Endodermal cell (in vitro differentiated cells): ENCODE measurements at places on chromosomes 2 and 18. TPM values are rescaled to one million over a fixed set of nuclear protein-coding genes. Genes with fewer than 3 reads are reported as not detected.

The ALPG gene
- not detected in 3 replicates for total RNA-seq

The TGFA gene
- 2.0 and 2.3 TPM in 2 replicates for total RNA-seq

The SERPINB10 gene
- not detected in 2 replicates for total RNA-seq

The PARD6G gene
- 12.1 and 15.4 TPM in 2 replicates for total RNA-seq

The MAPK4 gene
- total RNA-seq, result 0.96 to 3.8 TPM (median 3.4 TPM) in 3 replicates

The SGO2 gene
- total RNA-seq, result 25.3 to 38.7 TPM (median 37.8 TPM) in 3 replicates

The TMX3 gene
- 43.0 and 51.2 TPM in 2 replicates for total RNA-seq

The ATP6V1B1 gene
- total RNA-seq, result not detected in 2 replicates

The ZNF521 gene
- total RNA-seq, result 23.6 and 26.9 TPM in 2 replicates

The APCDD1 gene
- total RNA-seq, result 4.7 to 11.9 TPM (median 6.5 TPM) in 3 replicates

The TFPI gene
- 26.5 to 42.3 TPM (median 33.0 TPM) in 3 replicates for total RNA-seq

The GPR45 gene
- not detected in 2 replicates for total RNA-seq

The HOXD8 gene
- not detected in 2 replicates for total RNA-seq

- peak; percentile 86 for DNase-seq
- H3K4me3 ChIP-seq, result no peak overlapping the region
- H3K27ac ChIP-seq, result no peak overlapping the region
- H3K4me1 ChIP-seq, result no peaks in the 10 kb centered on the region
- H3K27me3 ChIP-seq, result peaks cover 10% of the 10 kb centered on the region
These were observed 88.8 kb downstream of the VWA3B start for GRCh38 chr2:98175811-98176210.

- H3K4me1 ChIP-seq, result no peaks in the 10 kb centered on the region
- no peaks in the 10 kb centered on the region for H3K36me3 ChIP-seq
- H3K4me3 ChIP-seq, result no peak overlapping the region
These were observed 258.5 kb downstream of the KCNS3 start for GRCh38 chr2:18136881-18137475.

GRCh38 chr18:58695772-58696171, 24.5 kb downstream of the MALT1 start:
- peaks cover 5% of the 10 kb centered on the region for H3K4me1 ChIP-seq
- H3K4me3 ChIP-seq, result no peak overlapping the region
- no peaks in the 10 kb centered on the region for H3K27me3 ChIP-seq
- no peak for DNase-seq
- peaks cover 20% of the 10 kb centered on the region for H3K36me3 ChIP-seq

- no peaks in the 10 kb centered on the region for H3K36me3 ChIP-seq
- peaks cover 16% of the 10 kb centered on the region for H3K27me3 ChIP-seq
- no peak for DNase-seq
- no peaks in the 10 kb centered on the region for H3K4me1 ChIP-seq
- H3K4me3 ChIP-seq, result no peak overlapping the region
- no peak overlapping the region for H3K27ac ChIP-seq
These were observed 10.9 kb downstream of the PTGR3 start for GRCh38 chr18:75198036-75198435.

GRCh38 chr2:82340578-82341053, 2036.1 kb upstream of the LRRTM1 start:
- no peak overlapping the region for H3K27ac ChIP-seq
- H3K4me3 ChIP-seq, result no peak overlapping the region
- no peaks in the 10 kb centered on the region for H3K4me1 ChIP-seq
- no peaks in the 10 kb centered on the region for H3K27me3 ChIP-seq
- H3K36me3 ChIP-seq, result no peaks in the 10 kb centered on the region
- no peak for DNase-seq

- no peak overlapping the region for H3K4me3 ChIP-seq
- H3K27ac ChIP-seq, result no peak overlapping the region
- peak; percentile 84 for DNase-seq
- peaks cover 9% of the 10 kb centered on the region for H3K27me3 ChIP-seq
- H3K36me3 ChIP-seq, result no peaks in the 10 kb centered on the region
These were observed 284.9 kb downstream of the OSR1 start for GRCh38 chr2:19073522-19073921.

DNA sequence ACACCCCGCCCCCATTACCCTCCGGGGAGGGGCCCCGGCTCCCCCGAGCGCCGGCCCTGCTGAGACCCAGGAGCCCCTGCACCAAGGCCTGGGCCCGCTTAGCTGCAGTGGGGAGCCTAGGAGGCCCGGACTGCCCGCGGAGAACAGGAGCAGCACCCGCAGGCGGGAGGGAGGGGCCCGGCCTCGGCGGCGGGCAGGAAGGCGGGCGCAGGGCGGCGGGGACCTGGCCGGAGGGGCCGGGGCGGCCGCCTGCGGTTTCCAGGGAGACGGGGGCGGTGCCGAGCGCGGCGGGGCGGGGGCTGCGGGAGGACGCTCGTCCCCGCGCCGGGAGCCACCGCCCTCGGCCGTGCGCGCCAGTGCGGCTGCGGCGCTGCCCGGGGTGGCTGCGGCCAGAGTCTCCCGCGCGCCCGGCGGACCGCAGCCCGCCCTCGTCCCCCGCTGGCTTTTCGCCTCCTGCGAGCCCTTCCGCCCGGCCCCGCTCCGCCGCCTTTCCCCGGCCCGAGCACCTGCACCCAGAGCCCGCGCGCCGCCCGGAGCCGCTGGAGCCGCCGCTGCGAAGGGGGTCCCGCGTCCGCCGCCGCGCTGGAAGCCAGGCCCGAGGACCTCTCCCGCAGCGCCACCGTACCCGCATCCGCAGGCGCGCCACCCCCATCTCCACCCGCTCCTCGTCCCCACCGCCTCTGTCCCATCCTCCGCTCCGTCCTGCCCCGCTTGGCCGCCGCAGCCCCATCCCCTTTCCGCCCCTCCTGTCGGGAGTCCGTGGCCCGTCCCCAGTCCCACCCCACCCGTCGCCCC, 17.2 kb downstream of the GPC1 start:
- peaks cover 15% of the 10 kb centered on the region for H3K27me3 ChIP-seq
- H3K4me1 ChIP-seq, result peaks cover 10% of the 10 kb centered on the region
- no peaks in the 10 kb centered on the region for H3K36me3 ChIP-seq
- peak overlapping the region; percentile 72 for H3K4me3 ChIP-seq
- peak; percentile 89 for DNase-seq

- no peak overlapping the region for H3K4me3 ChIP-seq
- no peak for DNase-seq
- H3K4me1 ChIP-seq, result no peaks in the 10 kb centered on the region
These were observed 398.7 kb upstream of the SALL3 start for GRCh38 chr18:78580835-78581339.

GRCh38 chr18:64244571-64244970, 95.7 kb upstream of the LINC00305 start:
- DNase-seq, result peak; percentile 59
- no peak overlapping the region for H3K4me3 ChIP-seq
- H3K27me3 ChIP-seq, result no peaks in the 10 kb centered on the region
- no peak overlapping the region for H3K27ac ChIP-seq
- H3K36me3 ChIP-seq, result no peaks in the 10 kb centered on the region
- no peaks in the 10 kb centered on the region for H3K4me1 ChIP-seq

DNA sequence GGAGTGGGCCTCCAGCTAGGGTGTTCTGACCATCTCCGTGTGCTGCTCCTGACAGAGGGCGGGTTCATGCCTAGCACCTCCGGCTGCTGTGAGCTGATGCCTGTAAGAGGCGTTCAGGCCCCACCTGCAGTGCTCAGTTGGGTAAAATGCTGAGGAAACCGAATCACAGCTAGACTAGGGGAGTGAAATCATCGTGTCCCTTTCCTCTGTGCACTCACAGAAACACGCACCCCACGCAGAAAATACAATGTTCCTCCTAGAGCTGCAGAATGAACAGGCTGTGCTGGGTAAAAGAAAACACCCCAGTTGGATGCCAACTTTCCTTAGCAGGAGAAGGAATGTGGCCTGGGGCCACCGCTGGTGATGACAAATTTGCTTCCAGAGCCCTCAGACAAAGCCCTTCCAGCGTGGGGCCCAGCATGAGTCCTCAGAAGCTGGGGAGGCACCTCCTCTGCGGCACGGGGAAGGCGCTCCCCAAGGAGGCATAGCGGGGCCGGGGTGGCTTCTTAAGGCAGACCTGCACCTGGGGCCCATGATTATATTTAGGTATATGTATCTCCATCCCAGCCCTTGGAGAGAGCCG, 16.3 kb upstream of the ARHGEF4 start:
- H3K27ac ChIP-seq, result no peak overlapping the region
- no peaks in the 10 kb centered on the region for H3K36me3 ChIP-seq
- no peak overlapping the region for H3K4me3 ChIP-seq
- no peaks in the 10 kb centered on the region for H3K27me3 ChIP-seq
- no peaks in the 10 kb centered on the region for H3K4me1 ChIP-seq
- no peak for DNase-seq

DNA sequence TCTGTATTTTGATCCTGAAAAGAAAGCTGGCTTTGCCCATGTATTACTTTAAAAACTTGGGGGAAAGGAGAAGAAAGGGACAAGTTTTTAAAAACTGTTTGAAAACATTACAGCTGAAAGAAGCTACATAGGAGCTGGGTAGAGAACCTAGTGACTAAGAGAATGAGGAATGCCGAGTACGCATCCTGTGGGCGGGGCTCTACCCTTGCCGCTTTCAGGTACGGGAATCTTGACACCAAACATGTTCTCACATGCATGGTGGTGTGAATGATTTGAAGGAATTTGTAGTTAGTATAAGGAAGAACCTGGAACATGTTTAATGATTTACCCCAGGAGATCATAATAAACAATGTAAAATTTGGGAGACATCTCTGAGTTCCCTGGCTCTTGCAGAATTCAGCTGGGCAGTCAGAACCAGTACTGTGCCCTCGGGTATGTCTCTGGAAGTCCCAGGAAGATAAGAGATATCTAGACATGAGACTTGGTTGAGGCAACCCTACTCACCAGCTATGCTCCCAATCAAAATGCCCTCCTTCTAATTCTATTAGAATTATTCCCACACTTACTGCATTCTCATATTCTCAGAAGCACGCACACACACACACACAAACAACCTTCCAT, 16.5 kb upstream of the TGFA start:
- no peaks in the 10 kb centered on the region for H3K27me3 ChIP-seq
- no peak overlapping the region for H3K27ac ChIP-seq
- no peak overlapping the region for H3K4me3 ChIP-seq
- H3K36me3 ChIP-seq, result no peaks in the 10 kb centered on the region
- peak; percentile 84 for DNase-seq

- no peak overlapping the region for H3K27ac ChIP-seq
- no peaks in the 10 kb centered on the region for H3K4me1 ChIP-seq
- no peaks in the 10 kb centered on the region for H3K36me3 ChIP-seq
- H3K4me3 ChIP-seq, result no peak overlapping the region
These were observed 178.6 kb downstream of the ZBTB7C start for GRCh38 chr18:48230467-48231113.

- DNase-seq, result no peak
- H3K27me3 ChIP-seq, result no peaks in the 10 kb centered on the region
- no peaks in the 10 kb centered on the region for H3K36me3 ChIP-seq
- no peak overlapping the region for H3K27ac ChIP-seq
These were observed 118.9 kb upstream of the POU3F3 start for GRCh38 chr2:104734937-104735586.

GRCh38 chr2:33911327-33911726, 312.2 kb upstream of the FAM98A start:
- no peaks in the 10 kb centered on the region for H3K36me3 ChIP-seq
- no peaks in the 10 kb centered on the region for H3K4me1 ChIP-seq
- no peak overlapping the region for H3K27ac ChIP-seq
- no peak for DNase-seq

DNA sequence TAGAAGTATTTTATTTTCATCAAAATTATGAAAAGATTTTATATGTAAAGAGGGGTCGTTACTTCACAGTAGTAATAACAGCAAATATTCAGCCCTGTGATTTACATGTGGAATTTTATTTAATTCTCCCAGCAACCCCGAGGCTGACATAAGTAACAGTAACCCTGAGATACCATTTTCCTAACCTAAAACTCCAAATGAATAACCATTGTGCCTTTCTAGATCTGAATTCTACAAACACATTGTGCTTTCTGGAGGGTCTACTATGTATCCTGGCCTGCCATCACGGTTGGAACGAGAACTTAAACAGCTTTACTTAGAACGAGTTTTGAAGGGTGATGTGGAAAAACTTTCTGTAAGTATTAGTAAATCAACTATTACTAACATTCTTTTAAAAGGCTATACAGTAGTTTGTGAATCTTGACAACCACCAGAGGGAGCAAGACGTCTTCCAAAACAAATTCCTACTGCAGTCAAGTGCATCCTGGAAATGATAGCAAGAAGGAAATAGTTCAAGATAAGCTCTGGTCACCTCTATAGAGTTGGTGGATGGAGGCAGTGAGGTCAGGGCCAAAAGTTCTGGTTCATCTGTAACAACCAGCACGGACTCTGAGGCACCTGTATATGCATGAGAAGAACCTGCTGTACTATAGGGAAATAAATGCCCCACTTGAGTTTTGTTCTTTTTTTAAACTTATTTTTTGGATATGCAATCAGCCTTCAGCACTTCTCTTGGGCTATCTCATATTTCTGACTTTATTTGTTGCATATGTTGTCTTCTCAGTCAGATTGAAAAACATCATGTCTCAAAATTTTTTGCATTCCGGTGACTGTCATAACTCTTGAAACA, 37.4 kb downstream of the ACTR2 start:
- H3K36me3 ChIP-seq, result peaks cover 83% of the 10 kb centered on the region
- DNase-seq, result peak; percentile 47
- H3K4me1 ChIP-seq, result peaks cover 4% of the 10 kb centered on the region
- no peaks in the 10 kb centered on the region for H3K27me3 ChIP-seq
- H3K27ac ChIP-seq, result no peak overlapping the region

- no peaks in the 10 kb centered on the region for H3K27me3 ChIP-seq
- no peak overlapping the region for H3K27ac ChIP-seq
- peaks cover 63% of the 10 kb centered on the region for H3K36me3 ChIP-seq
- no peaks in the 10 kb centered on the region for H3K4me1 ChIP-seq
These were observed 40.4 kb downstream of the KIDINS220 start for GRCh38 chr2:8796878-8797550.

DNA sequence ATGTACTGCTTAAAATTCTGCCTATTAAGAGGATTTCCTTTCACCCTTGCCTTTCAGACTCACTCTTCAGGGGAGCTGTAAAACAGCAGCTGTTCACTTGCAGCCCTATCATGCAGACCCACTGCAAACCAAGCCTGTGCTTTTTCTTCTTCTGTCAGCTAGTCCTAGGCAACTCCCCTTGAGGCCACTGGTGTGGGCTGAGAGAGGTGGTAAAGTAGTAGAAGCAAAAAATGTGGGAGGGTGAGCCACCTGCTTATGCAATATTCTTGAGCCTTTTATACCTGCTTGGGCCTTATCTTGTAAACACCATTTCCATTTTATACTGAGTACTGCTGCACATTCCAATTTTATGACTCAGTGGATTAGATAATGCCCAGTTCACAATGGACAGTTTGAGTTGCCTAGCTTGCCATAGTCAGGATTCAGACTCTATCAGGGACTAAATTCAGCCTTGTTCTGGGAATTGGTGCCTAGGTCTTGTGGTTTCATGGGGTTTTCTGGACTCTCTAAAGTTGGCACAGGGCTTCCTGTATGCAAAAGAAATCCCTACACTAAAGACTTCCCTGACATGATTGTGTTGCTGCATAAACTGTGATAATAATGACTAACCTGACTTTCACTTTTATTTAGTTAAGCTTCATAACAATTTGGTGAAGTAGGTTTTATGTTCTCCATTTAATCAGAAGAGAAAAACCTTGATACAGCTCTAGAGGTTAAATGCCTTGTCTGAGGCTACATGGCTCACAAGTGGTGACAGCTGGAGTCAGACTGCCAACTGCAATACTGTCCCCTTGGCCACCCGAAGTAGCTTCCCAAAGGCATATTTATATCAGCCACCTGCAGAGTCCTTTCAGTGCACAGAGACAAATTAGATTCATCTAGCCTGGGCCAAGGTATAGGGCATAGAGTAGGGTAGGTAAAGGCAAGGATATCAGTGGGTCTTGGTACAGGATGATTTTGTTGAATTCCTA, 47.4 kb upstream of the KDM3A start:
- no peak for DNase-seq
- no peak overlapping the region for H3K4me3 ChIP-seq
- no peaks in the 10 kb centered on the region for H3K36me3 ChIP-seq
- H3K4me1 ChIP-seq, result no peaks in the 10 kb centered on the region
